Motor neuron (in vitro differentiated cells): ENCODE measurements at places on chromosomes 5 and 9.

DNA sequence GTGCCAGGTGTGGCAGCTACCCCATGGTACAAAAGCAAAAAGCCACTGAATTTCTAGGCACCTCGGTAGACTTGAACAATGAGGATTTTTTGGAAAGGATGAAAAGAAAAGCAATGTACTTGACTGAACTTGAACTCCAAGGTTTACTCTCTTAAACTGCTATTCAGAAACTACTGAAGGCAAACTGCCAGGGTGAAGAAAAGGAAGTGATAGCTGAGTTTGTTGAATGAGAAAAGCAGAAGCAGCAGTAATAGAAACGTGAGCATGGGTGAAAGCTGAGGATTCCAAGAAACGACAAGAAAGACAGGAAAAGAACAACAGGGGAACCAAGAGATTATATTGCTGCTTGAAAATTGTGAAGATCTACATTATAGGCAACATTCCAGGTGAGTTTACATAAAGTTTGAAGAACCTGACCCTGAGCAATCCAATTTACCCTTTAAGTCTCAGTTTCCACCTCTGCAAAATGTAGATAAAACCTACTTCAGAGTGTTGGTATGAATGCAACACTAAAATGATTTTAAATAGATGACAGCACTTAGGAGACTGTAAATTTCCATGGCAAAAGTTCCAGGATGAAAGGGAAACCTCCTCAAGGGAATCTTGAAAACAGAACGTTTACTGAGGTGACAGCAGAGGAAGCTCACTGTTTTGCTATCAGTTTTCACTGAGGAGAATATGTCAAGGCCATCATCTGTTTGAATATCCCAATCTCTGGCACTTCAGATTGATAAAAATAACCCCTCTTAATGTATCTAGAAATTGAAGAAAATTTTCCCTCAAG lies 245.8 kb downstream of the SPATA31D1 start:
- no peak for ATAC-seq

- peak; percentile 62 for ATAC-seq
These were observed 470 bp downstream of the HBEGF start for GRCh38 chr5:140345919-140346347.

- ATAC-seq: peak; percentile 18
These were observed 50.6 kb downstream of the LHFPL2 start for GRCh38 chr5:78597974-78598371.

- ATAC-seq: no peak
These were observed 192.0 kb downstream of the TLE4 start for GRCh38 chr9:79763671-79764285.

GRCh38 chr5:67377631-67378030 lies 181.0 kb upstream of the CD180 start:
- no peak for ATAC-seq

GRCh38 chr5:104904561-104904960 lies 1342.0 kb upstream of the NUDT12 start:
- no peak for ATAC-seq

DNA sequence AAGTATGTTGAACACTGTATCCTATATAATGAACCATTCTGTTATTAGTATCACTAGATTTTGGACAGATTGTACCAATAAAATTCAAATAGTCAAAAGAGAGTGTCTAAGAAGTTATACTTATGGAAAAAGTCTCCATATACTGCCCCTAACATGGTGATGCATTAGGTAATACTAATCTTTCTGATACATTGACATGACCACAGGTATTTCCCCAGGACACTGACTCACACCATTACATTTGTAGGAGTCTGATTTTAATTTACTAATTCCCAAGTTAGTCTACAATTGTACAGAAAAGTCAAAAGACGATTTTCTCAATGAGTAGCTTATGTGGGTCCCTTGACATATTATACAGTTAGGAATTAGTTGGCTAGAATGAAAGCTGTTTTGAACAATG lies 593.8 kb downstream of the ISL1 start:
- no peak for ATAC-seq

GRCh38 chr9:114856942-114857315 lies 51.1 kb upstream of the TNFSF15 start:
- ATAC-seq: no peak

DNA sequence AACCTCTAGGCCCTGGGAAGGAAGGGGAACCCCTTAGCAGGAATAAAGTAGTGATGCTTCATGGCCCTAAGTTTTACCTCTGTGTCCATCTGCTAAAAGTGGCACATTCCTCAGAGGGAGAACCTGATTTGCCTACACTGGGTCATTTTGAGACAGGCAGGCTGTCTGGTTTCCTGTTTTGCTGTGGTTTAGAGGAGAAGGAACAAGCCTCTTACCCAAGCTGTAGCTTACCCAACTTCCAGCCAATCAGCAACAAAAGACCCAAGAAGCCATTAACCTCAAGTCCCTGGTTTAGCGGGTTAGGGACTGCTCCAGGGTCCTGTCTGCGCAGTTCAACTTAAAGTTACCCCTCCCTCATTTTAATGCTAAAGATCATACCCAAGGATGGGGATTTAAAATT lies 411.0 kb downstream of the MAT2B start:
- no peak for ATAC-seq

- ATAC-seq: no peak
These were observed 21.0 kb upstream of the UBE2QL1 start for GRCh38 chr5:6427694-6428093.

DNA sequence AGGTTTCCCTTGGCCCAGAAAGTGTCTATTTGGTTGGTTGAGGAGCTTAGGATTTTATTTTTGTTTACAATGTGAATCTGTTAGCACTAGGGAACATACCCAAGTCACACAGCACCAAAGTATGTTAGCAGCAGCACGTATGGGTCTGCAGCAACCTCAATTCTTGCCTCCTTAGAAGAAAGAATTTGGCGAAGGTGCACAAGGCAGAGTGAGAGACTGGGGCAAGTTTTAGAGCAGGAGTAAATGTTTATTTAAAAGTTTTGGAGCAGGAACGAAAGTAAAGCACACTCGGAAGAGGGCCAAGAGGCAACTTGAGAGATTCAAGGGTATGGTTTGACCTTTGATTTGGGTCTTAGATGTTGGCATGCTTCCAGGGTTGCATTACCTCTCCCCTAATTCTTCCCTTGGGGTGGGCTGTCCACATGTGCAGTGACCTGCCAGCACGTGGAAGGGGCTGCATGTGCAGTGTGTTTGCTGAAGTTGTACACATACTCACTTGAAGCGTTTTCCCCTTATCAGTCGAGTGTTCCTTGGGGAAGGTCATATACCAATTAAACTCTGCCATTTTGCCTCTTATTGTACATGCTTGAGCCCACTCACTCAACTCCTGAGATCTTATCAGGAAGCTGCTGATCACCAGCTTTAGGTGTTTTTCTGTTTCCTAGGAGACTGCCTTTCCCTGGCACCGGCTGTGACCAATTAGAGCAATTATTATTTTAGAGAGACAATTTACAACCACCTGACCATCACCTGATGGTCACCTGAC lies 64.9 kb upstream of the SHC3 start:
- ATAC-seq: no peak

DNA sequence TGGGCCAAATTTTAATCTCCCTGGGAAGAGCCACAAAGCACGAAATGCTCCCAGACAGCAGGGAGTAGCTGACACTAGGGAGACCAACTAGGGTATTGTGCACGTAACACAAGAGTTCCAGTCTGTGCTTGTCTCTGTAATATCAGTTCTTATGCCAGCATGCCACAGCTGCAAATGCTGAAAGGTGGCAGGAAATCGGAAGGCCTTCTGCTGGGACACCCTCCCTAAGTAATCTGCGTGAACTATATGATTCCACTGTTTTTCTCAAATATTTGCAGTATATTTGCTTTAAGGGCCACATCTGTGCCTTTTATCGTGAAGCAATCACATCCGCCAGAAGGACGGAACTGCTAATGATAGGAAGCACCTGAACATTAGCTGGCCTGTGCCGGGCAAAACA lies 12.6 kb downstream of the VLDLR start:
- no peak for ATAC-seq

GRCh38 chr5:114953565-114953964 lies 216.1 kb downstream of the TRIM36 start:
- peak; percentile 12 for ATAC-seq

DNA sequence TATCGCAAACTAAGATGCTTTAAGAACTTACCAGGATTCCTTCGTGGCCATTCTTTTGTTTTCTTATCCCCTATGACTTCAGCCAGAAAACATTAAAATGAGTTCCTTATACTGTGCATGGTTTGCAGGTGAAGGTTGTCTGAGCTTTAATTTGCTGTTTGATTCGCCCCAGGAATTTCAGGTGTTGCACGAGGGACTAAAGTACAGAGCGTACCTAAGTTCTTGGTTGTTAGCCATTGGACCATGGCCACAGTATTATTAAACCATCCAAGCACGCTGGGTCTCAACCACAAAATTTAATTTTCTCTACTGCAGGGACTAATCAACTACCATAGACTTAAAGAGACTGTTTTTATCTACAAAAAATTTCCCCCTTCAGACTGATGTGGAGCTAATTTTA lies 208.4 kb upstream of the MPDZ start:
- no peak for ATAC-seq

GRCh38 chr9:83317244-83317643 lies 221.0 kb downstream of the FRMD3 start:
- ATAC-seq: no peak

DNA sequence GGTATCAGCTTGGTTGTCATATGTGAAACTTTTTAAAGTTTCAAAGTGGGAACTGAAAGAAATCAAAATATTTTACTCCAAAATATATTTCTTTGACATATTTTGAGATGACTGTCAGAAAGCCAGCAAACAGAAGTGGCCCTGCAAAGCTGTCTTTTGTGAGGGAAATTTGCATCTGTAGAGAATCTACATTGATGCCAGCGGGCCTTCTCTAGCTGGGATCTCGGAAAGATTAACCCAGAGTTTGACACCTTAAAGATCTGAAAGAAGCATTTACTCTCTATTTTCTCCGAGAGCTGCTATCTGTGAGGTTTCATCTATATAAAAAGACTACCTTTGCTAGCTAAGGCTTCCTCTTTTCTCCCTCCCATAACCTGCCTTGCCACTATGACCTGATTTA lies 303.6 kb downstream of the FBXL17 start:
- no peak for ATAC-seq

DNA sequence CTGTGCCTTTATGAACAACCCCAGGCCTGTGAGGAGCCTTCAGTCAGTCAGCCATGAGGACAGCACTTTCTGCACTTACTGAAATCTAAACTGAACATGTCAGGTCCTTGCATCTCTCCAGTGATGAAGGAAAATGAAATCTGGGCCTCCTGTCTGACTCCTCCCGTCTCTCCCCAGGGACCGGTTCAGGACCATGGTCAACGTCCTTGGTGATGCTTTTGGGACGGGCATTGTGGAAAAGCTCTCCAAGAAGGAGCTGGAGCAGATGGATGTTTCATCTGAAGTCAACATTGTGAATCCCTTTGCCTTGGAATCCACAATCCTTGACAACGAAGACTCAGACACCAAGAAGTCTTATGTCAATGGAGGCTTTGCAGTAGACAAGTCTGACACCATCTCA lies 77.0 kb upstream of the PLPP6 start:
- ATAC-seq: no peak

DNA sequence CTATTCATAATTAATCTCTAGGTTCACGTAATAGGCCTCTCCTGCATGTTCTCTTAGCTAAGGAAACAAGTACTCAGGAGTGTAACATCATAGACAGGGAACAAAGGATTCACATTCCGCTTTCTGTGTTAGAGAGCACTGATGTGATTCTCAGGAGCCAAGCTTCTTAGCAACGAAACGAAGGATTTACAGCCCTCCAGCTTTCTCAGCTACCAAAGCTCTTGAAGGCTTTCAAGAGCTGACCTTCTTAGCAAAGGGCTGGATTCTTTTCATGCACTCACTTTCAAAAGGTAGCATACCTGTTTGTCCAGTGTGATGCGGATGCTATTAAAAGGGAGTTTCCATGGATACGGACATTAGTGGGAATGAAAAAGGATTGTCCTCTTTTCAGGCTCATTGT lies 107.4 kb downstream of the TUSC1 start:
- ATAC-seq: peak; percentile 88

GRCh38 chr5:67077296-67077695 lies 119.3 kb downstream of the CD180 start:
- ATAC-seq: no peak

DNA sequence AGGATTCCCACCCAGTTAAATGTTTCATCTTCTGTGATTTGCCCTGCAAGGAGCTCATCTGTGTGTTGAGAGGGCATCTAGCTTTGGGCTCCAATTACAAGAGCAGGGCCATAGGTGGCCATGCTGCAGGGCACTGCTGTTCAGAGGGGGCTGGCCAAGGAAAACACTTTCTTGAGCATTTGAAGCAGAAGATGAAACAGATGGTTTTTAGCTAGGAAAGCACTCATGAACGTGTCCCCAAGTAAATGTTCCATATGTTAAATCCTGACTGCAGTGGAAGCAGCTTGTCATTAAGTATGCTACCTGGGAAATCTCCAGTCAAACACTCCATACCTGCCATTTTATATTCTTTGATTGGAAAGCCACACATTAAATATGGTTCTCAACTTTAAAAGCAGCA lies 176.6 kb downstream of the FBXL7 start:
- no peak for ATAC-seq

DNA sequence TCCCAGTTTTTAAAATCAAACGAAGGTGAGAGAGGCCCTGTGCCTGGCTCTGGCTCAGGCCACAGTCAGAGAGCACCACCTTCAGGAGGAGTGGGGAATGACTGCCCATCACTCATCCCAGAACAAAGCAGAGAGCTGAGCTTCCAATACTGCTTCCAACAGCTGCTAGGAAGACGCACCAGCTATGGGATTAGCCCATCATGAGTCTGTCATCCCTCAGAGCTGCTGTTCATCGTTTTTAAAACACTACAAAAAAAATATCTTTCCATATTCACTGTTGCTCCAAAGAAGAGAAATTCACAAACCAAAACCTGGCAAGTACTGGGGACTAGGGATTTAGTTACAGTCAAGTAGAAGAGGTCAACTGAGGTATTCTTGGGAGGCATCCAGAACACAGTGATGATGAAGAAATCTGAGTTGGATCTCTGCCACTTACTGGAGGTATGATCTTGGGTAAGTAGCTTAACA lies 102.4 kb downstream of the CDK5RAP2 start:
- peak; percentile 91 for ATAC-seq

DNA sequence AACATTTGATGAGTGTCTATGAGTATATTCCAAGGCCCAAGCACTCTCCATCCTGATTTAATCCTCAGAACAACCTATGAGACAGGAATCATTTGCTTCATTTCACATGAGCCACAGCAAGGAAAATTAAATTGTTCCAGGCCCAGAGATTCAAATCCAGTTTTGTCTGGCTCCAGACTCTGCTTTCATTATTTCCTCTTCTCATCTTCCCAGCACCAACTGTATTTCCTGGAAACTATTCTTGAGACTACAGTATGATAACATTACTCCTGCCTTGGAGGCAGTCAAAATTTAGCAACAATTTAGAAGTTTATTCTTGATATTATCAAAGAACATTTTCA lies 194.5 kb downstream of the ZNF608 start:
- peak; percentile 59 for ATAC-seq

GRCh38 chr9:75181750-75182149 lies 93.4 kb downstream of the OSTF1 start:
- ATAC-seq: no peak
